ENCODE measurements at places on chromosomes 16 and 17. TPM values are rescaled to one million over a fixed set of nuclear protein-coding genes. Genes with fewer than 3 reads are reported as not detected.

Gene MMP28
- not detected for total RNA-seq

Gene CFAP119
- total RNA-seq, result 3.4 TPM

Gene ZPBP2
- not detected for total RNA-seq

Gene CETP
- total RNA-seq, result not detected

DNA sequence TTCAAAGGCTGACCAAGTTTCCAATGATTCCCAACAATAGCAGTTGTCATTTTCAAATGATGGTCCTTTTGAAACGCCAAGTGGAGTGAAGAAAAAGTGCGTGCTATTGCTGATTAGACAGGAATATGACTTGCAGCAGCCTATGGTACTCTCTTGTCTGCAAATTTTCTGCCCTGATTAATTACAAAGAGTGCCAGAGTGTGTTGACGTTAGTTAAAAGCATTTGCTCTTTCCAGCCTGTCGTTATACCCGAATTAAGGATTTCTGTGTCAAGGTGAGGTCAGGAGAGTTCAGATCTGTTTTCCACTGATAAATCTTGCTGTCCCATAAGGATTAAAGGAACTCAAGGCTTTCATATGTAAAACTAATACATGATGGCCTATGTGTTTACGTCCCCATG is 75.0 kb upstream of the ADAMTS18 start:
- no peak overlapping the region for H3K27ac ChIP-seq
- no peaks in the 10 kb centered on the region for H3K4me1 ChIP-seq
- H3K4me3 ChIP-seq, result no peak overlapping the region
- H3K36me3 ChIP-seq, result no peaks in the 10 kb centered on the region

- H3K36me3 ChIP-seq, result no peaks in the 10 kb centered on the region
- H3K4me1 ChIP-seq, result peaks cover 16% of the 10 kb centered on the region
- peaks cover 26% of the 10 kb centered on the region for H3K27me3 ChIP-seq
These were observed 5.6 kb upstream of the TUBG2 start for GRCh38 chr17:42653179-42654124.

- peaks cover 5% of the 10 kb centered on the region for H3K27me3 ChIP-seq
- peak; percentile 55 for DNase-seq
- H3K36me3 ChIP-seq, result no peaks in the 10 kb centered on the region
- no peak overlapping the region for H3K4me3 ChIP-seq
These were observed 47.6 kb upstream of the MGAT5B start for GRCh38 chr17:76820561-76820960.

DNA sequence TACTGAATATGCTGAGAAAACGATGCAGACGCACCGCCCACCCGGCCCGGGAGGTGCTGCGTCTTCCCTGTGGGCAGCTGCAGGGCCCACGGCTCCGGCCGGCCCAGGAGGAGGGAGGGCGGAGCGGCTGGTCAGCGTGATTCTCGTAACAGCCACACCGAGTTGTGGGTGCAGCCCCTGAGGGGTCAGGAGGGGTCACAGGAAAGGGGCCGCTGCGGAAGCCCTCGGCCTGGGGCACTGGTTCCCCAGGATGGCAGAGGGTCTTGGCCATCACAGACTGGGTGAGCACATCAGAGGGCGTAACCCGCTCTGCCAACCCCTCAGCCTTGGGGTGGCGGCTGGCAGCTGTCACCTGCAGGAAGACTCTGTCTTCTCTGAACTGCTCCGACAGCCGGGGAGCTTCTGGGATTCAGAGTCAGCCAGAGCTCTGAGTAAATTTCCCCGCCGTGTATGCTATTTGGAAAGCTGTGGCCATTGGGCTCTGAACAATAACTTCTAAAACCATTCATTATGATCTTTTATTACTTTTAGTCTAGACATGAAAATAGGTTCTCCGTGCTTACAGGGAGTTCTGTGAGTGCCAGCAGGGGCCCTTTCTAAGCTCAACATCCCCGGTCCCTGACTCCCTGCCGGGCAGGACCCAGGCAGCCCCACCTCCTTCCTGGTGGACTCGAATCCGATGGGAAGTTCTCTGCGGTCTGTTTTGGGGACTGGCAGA is 87.4 kb upstream of the CHMP6 start:
- DNase-seq, result no peak
- H3K4me3 ChIP-seq, result no peak overlapping the region
- H3K27ac ChIP-seq, result no peak overlapping the region
- no peaks in the 10 kb centered on the region for H3K36me3 ChIP-seq
- peaks cover 3% of the 10 kb centered on the region for H3K4me1 ChIP-seq
- H3K27me3 ChIP-seq, result no peaks in the 10 kb centered on the region

GRCh38 chr16:77191259-77191969 is 424 bp downstream of the MON1B start:
- no peak for DNase-seq
- H3K27ac ChIP-seq, result peak overlapping the region; percentile 99
- H3K4me1 ChIP-seq, result peaks cover 50% of the 10 kb centered on the region
- H3K4me3 ChIP-seq, result peak overlapping the region; percentile 92

- H3K36me3 ChIP-seq, result no peaks in the 10 kb centered on the region
- no peak overlapping the region for H3K4me3 ChIP-seq
- no peaks in the 10 kb centered on the region for H3K4me1 ChIP-seq
- H3K27ac ChIP-seq, result no peak overlapping the region
- no peaks in the 10 kb centered on the region for H3K27me3 ChIP-seq
These were observed 30.9 kb downstream of the SERPINF1 start for GRCh38 chr17:1792495-1793446.

DNA sequence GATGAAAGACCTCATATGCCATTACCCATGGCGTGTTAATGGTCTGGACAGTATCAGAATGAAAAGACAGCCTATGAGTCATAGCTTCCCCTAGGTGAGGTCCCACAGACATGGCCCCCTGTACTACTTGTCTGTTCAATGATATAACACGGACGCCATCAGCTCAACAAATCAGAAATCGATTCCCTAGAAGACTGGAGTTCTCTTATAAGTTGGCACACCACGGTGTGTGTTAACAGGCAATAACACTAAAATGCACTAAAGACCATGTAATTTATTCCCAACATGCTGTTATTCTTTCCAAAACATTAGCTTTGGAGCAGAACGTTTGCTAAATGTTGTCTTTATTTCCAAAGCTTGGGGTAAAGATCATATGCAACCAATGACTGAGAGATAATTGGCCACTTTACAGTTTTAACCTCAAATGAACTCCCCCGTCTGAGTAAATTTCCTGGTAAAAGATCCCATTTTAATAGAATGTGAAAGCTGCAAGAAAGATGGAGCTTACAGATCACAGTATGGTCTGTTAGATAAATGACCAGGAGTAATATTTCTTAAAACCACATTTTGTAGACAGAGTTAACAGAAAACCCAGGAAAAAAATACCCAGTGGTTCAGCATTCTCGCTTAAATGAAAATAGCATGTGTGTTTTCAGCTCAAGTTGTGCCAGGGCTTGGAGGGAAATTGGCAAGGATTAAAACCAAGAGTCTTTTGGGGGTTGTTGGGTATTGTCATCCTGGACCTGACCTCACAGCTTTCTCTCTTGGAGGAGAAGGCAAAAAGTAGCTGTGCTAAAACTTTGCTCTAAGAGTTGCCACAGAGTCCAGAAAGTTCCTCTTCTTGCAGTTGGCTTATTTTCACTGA is 65.9 kb downstream of the PCTP start:
- H3K27ac ChIP-seq, result no peak overlapping the region
- no peaks in the 10 kb centered on the region for H3K36me3 ChIP-seq
- H3K4me1 ChIP-seq, result no peaks in the 10 kb centered on the region
- H3K27me3 ChIP-seq, result peaks cover 12% of the 10 kb centered on the region
- DNase-seq, result no peak

DNA sequence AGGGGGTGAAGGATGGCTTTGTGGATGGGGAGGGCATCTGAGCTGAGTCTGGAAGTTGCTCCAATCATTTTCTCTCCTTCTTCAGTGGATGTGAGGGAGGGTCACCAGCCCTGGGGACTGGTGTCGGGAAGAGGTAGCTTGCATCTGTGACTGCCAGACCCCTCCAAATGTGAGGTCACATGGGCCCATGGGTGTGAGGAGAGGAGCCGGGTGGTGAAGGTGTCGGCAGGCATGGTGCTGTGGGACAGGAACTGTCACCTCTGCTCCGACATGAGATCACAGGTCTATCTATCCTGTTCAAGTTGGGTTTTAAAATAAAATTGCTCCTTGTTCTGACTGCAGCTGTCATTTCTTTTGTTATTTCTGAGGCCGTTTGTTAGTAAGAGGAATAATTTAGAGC is 351.1 kb downstream of the CPPED1 start:
- no peaks in the 10 kb centered on the region for H3K36me3 ChIP-seq
- H3K27me3 ChIP-seq, result no peaks in the 10 kb centered on the region
- no peak for DNase-seq

- no peak for DNase-seq
- no peaks in the 10 kb centered on the region for H3K27me3 ChIP-seq
- no peak overlapping the region for H3K4me3 ChIP-seq
- no peak overlapping the region for H3K27ac ChIP-seq
- no peaks in the 10 kb centered on the region for H3K4me1 ChIP-seq
- no peaks in the 10 kb centered on the region for H3K36me3 ChIP-seq
These were observed 18.1 kb downstream of the SDK2 start for GRCh38 chr17:73625991-73626673.

GRCh38 chr16:2206420-2206779 is 1.1 kb downstream of the MLST8 start:
- H3K4me3 ChIP-seq, result peak overlapping the region; percentile 86
- peak overlapping the region; percentile 59 for H3K27ac ChIP-seq
- peaks cover 6% of the 10 kb centered on the region for H3K36me3 ChIP-seq
- H3K4me1 ChIP-seq, result peaks cover 21% of the 10 kb centered on the region
- H3K27me3 ChIP-seq, result no peaks in the 10 kb centered on the region

- no peaks in the 10 kb centered on the region for H3K27me3 ChIP-seq
- no peak overlapping the region for H3K4me3 ChIP-seq
- no peak overlapping the region for H3K27ac ChIP-seq
- no peaks in the 10 kb centered on the region for H3K36me3 ChIP-seq
These were observed 1.1 kb downstream of the GGT6 start for GRCh38 chr17:4559139-4559791.

Measured in natural killer cell treated with Interleukin-12 subunit alpha and Interleukin-12 subunit beta and Interleukin-15 and Interleukin-18, amount 100 ng/mL, for 72 hours (primary cell).